NB4 (cell line): ENCODE measurements at places on chromosomes 12 and 14.

GRCh38 chr12:106780010-106780631 is 5.6 kb downstream of the RIC8B start:
- no peak for DNase-seq

DNA sequence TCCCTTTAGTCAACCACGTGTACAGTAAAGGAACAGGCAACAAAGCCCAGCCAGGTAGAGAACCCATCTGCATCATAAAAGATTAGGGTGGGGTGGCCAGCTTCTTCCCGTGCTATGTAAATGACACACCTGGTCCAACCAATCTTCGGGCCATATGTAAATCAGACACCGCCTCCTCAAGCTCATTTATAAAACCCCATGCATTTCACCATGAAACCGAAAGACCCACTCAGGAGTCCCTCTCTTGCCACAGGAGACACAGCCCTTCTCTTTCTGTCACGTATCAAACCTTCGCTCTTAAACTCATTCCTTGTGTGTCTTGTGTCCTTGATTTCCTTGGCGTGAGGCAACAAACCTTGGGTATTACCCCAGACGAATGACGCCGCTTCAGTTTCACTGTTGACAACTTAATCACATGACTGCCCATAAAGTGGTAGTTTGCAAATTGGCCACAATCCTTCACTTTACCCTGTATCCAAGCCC is 59.8 kb upstream of the TBPL2 start:
- no peak for DNase-seq

DNA sequence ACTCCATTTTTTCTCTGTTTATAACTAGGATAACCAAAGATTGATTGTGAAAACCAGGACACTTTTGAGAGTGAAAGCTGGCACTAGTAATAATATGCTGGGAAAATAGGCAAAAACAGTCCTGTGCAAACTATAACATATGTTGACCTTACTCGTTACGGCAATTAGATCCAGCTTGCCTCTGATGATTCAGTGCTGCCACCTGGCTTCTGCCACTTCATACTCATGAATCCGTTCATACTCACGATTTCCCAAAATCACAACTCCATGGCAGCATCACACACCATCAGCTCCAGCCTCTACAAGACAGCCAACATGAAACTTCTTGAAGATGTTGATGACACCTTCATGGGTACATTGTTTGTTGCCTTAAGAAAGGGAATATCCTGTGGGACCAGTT is 49.1 kb upstream of the CAND1 start:
- DNase-seq = peak; percentile 15

DNA sequence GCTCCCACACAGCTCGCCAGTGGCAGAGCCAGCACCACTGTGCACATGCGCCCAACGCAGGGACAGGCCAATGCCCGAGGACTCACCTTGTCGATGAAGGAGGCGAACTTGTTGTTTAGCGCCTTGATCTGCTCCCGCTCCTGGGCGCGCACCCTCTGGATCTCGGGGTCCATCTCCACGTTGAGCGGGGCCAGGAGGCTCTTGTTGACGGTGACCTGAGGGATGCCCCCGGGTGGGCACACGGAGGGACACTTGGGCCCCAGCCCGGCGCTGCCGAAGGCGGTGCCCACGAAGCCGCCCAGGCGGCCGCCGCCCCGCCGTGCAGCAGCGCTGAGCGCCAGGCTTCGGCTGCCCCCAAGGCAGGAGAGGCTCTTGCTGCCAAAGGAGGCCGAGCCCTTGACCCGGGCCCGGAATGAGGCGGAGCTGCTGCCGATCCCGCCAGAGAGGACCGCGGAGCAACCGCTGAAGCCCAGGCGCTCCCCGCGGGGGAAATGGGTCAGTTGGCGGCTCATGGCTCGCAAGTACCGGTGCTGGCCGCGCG is at the start of gene KRT72:
Gene KRT72, minus strand, starts transcription at position 523 of the 541 bp plus-strand sequence. Its CDS starts 11 bp downstream, at position 512.
- DNase-seq = no peak

DNA sequence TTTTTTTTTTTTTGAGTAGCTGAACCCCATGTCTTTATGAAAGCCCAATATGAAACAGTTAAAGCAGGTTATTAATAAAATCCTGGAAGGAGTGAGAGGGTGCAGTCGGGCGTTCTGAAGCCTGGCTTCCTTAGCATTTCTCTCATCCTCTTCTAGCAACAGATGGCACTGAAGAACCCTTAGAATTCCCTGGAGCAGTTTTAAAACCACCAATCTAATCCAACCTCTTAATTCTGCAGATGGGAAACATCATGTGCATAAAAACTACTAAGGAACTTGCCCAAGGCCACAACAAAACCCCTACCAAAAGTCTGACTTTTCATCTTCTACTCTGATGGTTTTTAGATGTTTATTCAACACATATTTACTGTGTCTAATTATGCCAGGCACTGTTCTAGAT is 25.2 kb downstream of the PRDM4 start:
- no peak for DNase-seq

GRCh38 chr12:12035229-12035628 is 35.5 kb upstream of the BCL2L14 start:
- DNase-seq = no peak

- DNase-seq = no peak
Measured at GRCh38 chr12:79448816-79449215, 241.9 kb downstream of the PAWR start.

GRCh38 chr12:108914121-108914531 is 34.2 kb downstream of the DAO start:
- peak; percentile 27 for DNase-seq

GRCh38 chr12:64780132-64780530 is 20.9 kb upstream of the GNS start:
- DNase-seq = no peak

DNA sequence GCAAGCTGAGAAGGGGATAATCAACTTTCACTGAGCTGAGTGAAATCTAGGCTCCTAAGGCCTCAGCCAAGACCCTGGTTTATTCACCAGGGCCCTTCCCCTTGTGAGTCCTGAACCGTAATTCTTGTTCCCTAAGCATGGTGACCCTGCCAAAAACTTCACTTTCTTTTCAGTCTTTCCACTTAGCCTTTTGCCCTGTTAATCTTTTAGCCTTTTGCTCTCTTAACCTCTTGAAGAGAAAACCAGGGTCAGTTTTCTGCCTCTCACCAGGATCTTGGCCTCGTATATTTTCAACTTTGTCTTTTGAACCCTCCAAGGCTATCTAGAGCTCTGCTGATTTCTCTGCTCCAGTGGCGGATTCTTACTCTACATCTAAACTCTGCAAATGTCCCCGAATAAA is 191.0 kb downstream of the PELI2 start:
- no peak for DNase-seq

- DNase-seq = no peak
Measured at GRCh38 chr12:78641837-78642423, 222.6 kb upstream of the SYT1 start.

DNA sequence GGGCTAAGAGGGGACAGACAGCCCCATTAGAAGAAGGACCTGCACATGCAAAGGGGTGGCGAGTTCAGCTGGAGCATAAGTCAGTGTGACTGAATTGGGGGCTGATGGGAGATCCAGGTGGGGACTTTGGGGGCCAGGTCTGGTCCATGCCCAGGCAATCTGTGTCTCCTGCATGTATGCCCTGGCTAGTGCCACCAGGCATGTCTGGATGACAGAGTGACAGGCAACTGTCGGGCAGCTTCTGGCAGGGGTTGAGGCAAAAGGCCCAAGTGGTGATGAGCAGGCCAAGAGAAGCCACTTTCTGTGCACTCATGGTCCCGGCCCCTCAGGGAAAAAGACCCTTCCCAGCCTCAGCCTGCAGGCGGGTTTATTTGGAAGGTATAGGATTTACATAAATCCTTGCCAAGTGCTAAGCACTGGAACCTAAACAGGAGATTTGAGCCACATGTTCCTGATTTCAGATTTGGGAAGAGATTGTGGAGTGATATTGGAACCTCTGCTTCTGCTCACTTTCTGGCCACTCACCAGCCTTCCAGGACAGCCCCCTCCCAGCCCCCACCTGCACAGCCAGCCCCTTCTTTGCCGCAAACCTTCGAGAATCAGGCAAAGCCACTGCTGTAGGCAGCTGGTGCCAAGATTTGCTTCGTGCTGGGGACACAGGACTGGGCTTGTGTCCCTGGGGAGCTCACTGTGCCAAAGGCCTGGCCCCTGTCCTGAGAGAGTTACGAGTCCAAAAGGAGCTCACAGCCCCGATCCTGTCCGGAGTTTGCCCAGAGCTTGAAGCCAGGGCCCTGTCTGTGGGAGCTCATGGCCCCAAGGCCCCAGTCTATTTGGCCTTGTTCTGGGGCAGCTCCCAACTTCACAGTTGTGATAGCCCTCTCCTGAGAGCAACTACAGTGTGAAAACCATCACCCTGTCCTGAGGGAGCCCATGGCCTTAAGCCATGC is 232.5 kb upstream of the RTL1 start:
- no peak for DNase-seq

GRCh38 chr12:102976609-102977280 is 19.3 kb downstream of the ASCL1 start:
- no peak for DNase-seq

DNA sequence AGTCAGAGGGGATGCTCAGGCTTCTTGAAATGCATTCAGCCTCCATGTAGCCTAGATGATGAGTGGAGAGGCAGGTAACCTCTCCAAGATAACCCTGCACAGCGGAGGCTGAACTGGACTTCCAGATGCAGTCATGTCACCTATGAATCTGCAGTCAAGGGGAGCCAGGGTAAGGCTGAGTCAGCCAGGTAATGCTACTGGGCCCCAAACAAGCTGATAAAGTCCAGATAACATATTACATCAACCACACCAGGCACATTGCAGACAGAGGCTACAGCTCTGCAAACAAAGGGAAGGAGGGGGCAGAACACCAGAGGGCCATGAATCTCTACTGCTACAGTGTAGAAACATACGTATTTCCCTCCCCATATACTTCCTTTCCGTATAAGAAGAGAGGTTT is 14.0 kb downstream of the RNASE9 start:
- DNase-seq = no peak

GRCh38 chr12:64187794-64188193 is 34.3 kb downstream of the KICS2 start:
- no peak for DNase-seq

- no peak for DNase-seq
Measured at GRCh38 chr14:60553808-60554207, 44.9 kb downstream of the SIX6 start.

- no peak for DNase-seq
Measured at GRCh38 chr12:29234552-29234951, 85.5 kb downstream of the FAR2 start.

GRCh38 chr12:6735448-6736191 is 11.8 kb downstream of the COPS7A start:
- DNase-seq = peak; percentile 53

DNA sequence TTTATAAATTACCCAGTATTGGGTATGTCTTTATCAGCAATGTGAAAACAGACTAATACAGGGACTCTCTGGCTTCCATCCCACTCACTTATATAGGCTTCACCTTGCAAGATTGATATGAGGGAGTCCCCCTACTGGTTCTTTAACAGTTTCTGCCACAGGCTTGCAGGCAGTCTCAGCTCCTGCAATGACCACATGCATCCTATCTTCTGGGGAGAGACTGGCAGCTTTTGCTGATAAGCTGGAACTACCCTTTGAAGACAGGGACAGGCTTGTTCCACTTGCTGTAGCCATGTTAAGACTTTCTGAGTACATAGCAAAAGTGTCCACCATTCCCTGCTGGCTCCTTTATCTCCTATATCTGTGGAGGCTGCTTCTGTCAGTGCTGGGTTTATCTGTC is 531.7 kb upstream of the FLRT2 start:
- DNase-seq = no peak

DNA sequence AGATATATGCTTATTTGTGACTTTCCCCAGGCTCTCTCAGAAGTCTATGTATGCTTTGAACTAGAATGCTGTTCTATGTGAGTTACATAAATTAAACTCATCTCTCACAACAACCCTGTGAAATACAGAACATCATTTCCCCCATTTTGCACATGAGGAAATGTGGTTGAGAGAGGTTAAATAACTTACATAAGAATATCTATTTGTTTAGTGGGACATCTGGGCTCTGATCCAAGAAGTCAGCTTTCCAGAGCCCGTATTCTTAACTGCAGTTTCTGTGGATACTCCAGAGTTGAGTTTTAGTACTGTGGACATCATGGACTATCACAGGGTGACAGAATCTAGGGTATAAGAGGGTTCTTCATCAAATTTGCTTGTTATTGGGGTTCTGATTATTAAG is 242.5 kb upstream of the ARHGAP5 start:
- DNase-seq = no peak

GRCh38 chr12:127083008-127083949 is 1183.7 kb upstream of the TMEM132C start:
- DNase-seq = peak; percentile 86

DNA sequence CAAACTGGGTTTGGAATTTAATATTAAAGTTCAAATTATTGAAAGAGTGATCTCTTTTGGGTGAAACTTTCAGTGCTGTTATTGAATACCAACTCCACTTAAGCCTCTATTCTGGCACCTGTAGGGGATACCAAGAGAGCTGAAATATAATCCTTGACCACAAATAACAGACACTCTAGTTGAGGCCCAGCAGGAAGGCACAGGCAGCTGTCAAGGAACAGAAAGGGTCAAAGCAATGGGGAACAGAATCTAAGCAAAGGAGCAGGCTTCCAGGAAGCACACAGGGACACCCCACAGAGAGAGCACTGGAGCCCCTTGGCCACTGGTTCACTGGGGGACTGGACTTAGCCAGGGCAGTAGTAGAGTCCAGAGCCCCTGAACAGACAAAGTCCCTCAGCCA is 120.9 kb upstream of the SFSWAP start:
- peak; percentile 72 for DNase-seq

- no peak for DNase-seq
Measured at GRCh38 chr12:93204896-93205295, 172.8 kb upstream of the NUDT4 start.

DNA sequence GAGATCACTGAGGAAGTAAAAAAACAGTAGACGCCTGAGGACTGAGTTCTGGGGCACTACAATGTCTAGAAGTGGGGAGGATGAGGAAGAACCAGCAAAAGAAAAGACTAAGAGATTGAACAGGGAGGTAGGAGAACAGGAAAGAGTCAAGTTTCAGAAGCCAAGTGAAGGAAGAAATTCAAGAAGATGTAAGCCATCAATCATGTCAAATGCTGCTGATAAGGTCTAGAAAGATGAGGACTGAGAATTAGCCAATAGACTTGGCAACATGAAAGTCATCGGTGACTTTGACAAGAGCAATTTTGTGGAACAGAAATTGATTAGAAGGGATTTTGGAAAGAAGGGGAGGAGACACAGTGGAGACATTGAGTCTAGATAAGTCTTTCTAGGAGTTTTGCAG is 54.8 kb upstream of the CRY1 start:
- DNase-seq = no peak

DNA sequence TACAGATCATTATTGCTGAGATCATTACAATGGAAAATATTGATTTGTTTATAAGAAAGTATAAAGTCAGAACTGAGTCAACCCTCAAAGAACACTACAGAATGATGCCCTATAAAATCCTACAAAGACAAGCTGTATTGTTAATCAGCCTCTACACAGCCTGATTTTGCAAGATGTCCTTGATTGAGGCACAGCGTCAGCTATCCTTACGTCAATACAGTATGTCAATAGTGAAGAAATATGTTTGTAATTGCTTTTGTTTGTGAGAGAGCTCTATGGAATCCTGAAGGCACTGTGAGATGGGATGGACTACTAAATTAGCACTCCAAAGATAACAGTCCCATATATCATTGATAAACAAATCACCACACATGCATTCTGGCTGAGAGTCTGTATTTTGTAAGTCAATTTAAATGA is 70.7 kb downstream of the RASSF9 start:
- no peak for DNase-seq

- no peak for DNase-seq
Measured at GRCh38 chr12:9132008-9132535, 16.4 kb upstream of the A2M start.

GRCh38 chr12:104903648-104904423 is 54.3 kb downstream of the SLC41A2 start:
- no peak for DNase-seq

GRCh38 chr14:95220663-95221231 is 63.4 kb upstream of the DICER1 start:
- DNase-seq = no peak
